Omental fat pad (tissue), 4 donors: ENCODE measurements at places on chromosomes 7 and 10. TPM values are rescaled to one million over a fixed set of nuclear protein-coding genes. Genes with fewer than 3 reads are reported as not detected.

Gene DCLRE1C
- total RNA-seq = 5.9 TPM

Gene TMEM168
- 22.1 TPM for total RNA-seq

Gene CYP3A5
- total RNA-seq = 19.9 TPM

GRCh38 chr10:49023752-49024151 lies 84.1 kb upstream of the LRRC18 start:
- DNase-seq = no peak

GRCh38 chr7:33893377-33893776 lies 12.0 kb upstream of the BMPER start:
- no peak for DNase-seq

DNA sequence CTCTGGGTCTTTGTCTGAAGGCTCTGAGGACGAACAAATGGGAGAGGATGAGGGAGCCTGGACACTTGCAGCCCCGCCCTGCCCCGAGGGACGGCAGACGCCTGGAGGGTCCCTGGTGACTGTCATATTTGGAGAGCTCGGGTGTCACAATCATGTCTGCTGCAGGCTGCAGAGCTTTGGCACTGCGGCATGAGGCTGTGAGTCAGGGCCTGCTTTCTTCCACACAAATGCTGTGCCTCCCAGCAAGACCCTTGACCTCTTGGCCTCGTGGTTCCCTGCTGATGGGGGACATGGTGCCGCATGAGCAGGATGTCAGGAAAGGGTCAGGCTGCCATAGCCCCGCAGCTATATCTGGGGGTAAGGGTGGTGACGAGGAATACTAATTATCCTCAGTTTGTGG lies 64.9 kb upstream of the PPIF start:
- no peak for DNase-seq

GRCh38 chr7:25391295-25391861 lies 163.1 kb upstream of the NPVF start:
- no peak for DNase-seq
